B cell (primary cell): ENCODE measurements at places on chromosomes 1 and 21. TPM values are rescaled to one million over a fixed set of nuclear protein-coding genes. Genes with fewer than 3 reads are reported as not detected.

Gene MX1
- 56.3 and 57.6 TPM in 2 replicates for polyA plus RNA-seq

- H3K4me1 ChIP-seq: peaks cover 19% of the 10 kb centered on the region
- H3K4me3 ChIP-seq: no peak overlapping the region
- no peaks in the 10 kb centered on the region for H3K27me3 ChIP-seq
Measured at GRCh38 chr1:101382135-101382534, 145.3 kb downstream of the S1PR1 start.

DNA sequence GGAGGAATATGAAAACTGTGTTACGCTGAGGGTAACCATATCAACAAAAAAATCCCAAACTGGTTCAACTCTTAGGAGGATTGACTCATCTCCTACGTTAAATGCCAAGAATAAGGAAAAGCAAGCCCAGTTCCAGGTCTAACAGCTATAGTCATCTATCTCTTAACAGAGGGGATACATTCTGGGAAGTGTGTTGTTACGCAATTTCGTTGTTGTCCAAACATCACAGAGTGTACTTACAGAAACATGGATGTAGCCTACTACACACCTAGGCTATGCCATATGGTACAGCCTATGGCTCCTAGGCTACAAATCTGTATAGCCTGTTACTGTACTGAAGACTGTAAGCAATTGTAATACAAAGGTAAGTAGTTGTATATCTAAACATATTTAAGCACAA lies 23.2 kb upstream of the LRRC52 start:
- no peak overlapping the region for H3K4me3 ChIP-seq
- peaks cover 11% of the 10 kb centered on the region for H3K27me3 ChIP-seq
- H3K36me3 ChIP-seq: no peaks in the 10 kb centered on the region

Gene CFHR2
- not detected in 2 replicates for polyA plus RNA-seq

- no peaks in the 10 kb centered on the region for H3K27me3 ChIP-seq
- H3K4me3 ChIP-seq: no peak overlapping the region
- no peak for DNase-seq
Measured at GRCh38 chr1:210129092-210129491, 103.5 kb upstream of the SERTAD4 start.

GRCh38 chr1:31991182-31991581 lies 22.5 kb upstream of the KHDRBS1 start:
- H3K4me3 ChIP-seq: no peak overlapping the region
- no peaks in the 10 kb centered on the region for H3K36me3 ChIP-seq
- DNase-seq: no peak
- no peaks in the 10 kb centered on the region for H3K27me3 ChIP-seq

GRCh38 chr1:175331891-175332290 lies 139.3 kb upstream of the KIAA0040 start:
- no peak overlapping the region for H3K27ac ChIP-seq
- H3K36me3 ChIP-seq: no peaks in the 10 kb centered on the region

DNA sequence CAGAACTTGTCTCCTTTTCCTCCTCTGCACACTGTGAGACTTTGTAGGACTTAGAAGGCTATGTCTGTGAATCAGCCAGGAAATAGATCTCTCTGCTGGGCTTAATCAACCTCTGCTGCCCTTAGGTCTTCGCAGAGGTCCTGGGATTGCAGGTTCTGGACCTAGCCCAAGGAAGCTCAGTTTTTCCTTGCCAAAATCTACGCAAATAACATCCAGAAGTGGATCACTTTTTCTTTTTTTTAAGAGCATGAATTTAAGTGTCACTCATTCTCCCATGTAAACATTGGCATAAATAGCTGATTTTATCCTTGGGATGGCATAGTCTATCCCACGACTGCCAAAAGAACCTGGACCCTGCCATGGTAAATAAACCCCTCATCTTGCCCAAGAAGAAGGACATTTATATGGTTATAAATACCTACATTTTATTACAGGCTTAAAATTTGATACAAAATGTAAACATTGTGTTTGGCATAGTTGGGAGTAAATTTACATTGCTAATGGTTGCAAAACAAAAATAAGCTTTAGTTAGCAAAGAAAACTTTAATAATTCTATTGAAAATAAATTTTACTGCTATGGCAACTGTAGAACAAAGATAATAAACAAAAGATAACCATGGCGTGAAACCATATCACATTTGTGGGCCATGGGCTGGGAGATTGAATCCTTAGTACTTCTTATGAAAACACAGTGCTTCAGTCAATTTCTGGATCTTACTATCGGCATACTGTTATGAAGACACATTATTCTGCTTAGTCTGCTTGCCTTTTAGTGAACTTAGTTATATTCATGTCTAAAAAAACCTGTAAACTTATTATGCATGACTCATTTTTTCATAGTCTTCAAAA lies 24.5 kb upstream of the DISC1 start:
- H3K27me3 ChIP-seq: peaks cover 3% of the 10 kb centered on the region
- DNase-seq: no peak
- H3K36me3 ChIP-seq: no peaks in the 10 kb centered on the region
- peaks cover 4% of the 10 kb centered on the region for H3K4me1 ChIP-seq
- H3K4me3 ChIP-seq: no peak overlapping the region

DNA sequence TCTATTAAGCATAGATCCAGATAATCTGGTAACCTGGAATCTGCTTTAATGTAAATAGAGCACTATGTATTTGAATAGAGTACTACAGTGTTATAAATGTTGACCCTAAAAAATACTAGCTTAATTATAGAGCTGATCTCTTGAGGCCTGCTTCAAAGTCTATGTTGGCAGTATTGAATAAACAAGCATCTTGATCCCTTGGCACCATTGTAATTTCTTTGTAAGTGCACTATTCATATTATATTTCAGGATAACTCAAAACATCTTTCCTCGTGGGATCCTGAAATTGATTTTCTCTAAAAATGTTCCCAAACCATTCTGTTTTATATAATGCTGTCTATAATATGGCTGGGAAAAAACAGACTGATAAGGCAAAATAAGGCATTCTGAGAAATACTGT lies 10.8 kb downstream of the CTTNBP2NL start:
- DNase-seq: no peak
- H3K4me3 ChIP-seq: no peak overlapping the region
- H3K36me3 ChIP-seq: no peaks in the 10 kb centered on the region
- no peaks in the 10 kb centered on the region for H3K4me1 ChIP-seq
- no peaks in the 10 kb centered on the region for H3K27me3 ChIP-seq

GRCh38 chr21:42146273-42146805 lies 72.6 kb upstream of the ABCG1 start:
- H3K4me3 ChIP-seq: no peak overlapping the region
- no peak overlapping the region for H3K27ac ChIP-seq
- DNase-seq: no peak
- no peaks in the 10 kb centered on the region for H3K27me3 ChIP-seq

- H3K27ac ChIP-seq: no peak overlapping the region
- H3K4me1 ChIP-seq: peaks cover 37% of the 10 kb centered on the region
- H3K4me3 ChIP-seq: no peak overlapping the region
- peaks cover 3% of the 10 kb centered on the region for H3K27me3 ChIP-seq
Measured at GRCh38 chr1:27862004-27862403, 10.3 kb upstream of the THEMIS2 start.

Gene RGS7
- 0.92 and 1.8 TPM in 2 replicates for polyA plus RNA-seq

GRCh38 chr1:207755846-207756693 lies 4.2 kb downstream of the CD46 start:
- DNase-seq: no peak
- H3K27me3 ChIP-seq: no peaks in the 10 kb centered on the region
- no peak overlapping the region for H3K27ac ChIP-seq
- H3K4me1 ChIP-seq: peaks cover 16% of the 10 kb centered on the region
- no peak overlapping the region for H3K4me3 ChIP-seq

Gene PDPN
- polyA plus RNA-seq: not detected in 2 replicates

GRCh38 chr1:163315773-163316374 lies 5.9 kb upstream of the NUF2 start:
- no peaks in the 10 kb centered on the region for H3K27me3 ChIP-seq
- DNase-seq: peak; percentile 49
- H3K36me3 ChIP-seq: no peaks in the 10 kb centered on the region
- no peak overlapping the region for H3K4me3 ChIP-seq

Gene NES
- not detected in 2 replicates for polyA plus RNA-seq

GRCh38 chr1:15299179-15299578 lies 52.2 kb downstream of the FHAD1 start:
- H3K4me3 ChIP-seq: no peak overlapping the region
- H3K27me3 ChIP-seq: no peaks in the 10 kb centered on the region
- no peak for DNase-seq
- no peaks in the 10 kb centered on the region for H3K36me3 ChIP-seq
- no peaks in the 10 kb centered on the region for H3K4me1 ChIP-seq
- H3K27ac ChIP-seq: no peak overlapping the region
